ENCODE measurements at places on chromosomes 3 and 15.

DNA sequence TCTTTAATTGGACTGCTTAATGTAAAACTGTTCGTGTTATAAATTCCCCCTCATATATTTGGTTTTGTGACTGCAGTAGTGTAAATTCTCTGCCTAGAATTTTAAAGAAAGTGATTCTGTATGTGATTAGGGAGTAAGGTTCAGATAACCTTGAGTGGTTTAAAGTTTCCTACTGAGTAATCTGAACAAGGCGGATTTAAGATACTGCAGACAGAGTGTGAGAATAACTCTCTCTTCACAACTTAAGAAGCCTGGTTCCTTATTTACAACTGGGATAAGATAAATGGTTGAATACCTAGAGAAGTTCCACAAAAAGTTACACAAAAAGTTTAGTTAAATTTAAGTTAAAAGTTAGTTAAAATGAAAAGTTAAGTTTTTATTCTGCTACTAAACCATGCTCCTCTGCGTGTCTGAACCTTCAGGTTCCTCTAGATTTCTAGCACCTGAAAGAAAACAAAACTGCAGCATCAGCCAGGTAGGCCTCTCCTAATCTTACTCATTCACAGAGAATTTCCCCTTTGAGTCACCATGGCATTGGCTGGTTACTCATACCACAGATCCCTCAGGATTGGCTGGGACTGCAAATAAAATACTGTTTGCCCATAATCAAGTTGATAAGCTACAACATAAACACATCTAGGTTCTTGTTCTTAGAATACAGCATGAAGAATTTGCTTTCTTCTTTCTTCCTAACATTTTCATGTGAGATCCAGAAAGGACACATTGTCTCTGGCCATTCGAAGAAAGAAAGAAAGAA lies at the start of gene ARL14:
Gene ARL14, plus strand, starts transcription at position 614 of the 757 bp plus-strand sequence. CDS start 187 bp downstream, outside the sequence.
- peak within 1 kb of the TSS; percentile 91 for H3K27ac ChIP-seq
- no peaks in the 10 kb centered on the region for H3K27me3 ChIP-seq
- peak; percentile 98 for DNase-seq

GRCh38 chr3:50574444-50574831 lies 5.1 kb downstream of the HEMK1 start:
- no peak overlapping the region for H3K27ac ChIP-seq
- H3K27me3 ChIP-seq, result no peaks in the 10 kb centered on the region
- H3K4me3 ChIP-seq, result no peak overlapping the region
- no peak for DNase-seq
- peaks cover 3% of the 10 kb centered on the region for H3K36me3 ChIP-seq
- H3K4me1 ChIP-seq, result peaks cover 8% of the 10 kb centered on the region

DNA sequence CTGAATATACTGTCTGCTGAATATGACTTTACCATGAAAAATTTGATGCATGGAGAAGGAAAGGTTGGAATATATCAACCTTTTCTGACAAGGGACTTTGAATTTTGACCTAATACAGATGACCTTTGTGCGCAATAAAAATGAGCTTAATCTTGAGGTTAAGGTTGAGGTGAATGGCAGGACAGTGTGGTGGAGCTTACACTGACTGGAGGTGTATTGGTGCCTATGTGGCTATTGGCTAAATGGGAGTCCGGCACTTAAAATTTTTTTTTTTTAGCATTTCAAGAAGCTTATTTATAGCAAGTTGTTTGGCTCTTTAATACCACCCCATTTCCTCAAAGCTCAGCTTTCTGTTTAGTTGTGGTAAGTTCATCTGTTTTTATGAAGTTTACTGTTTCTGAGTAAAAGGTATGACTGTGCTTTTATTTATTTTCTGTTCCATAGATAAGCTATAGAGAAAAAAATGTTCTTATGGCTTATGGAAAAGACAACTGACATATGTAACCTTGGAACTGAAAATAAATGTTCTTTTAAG lies 15.2 kb downstream of the CDIN1 start:
- H3K4me3 ChIP-seq, result no peak overlapping the region
- H3K27me3 ChIP-seq, result no peaks in the 10 kb centered on the region
- 0 out of 2 replicates have a peak overlapping the region, but pooled peaks have one; percentile 1 for H3K27ac ChIP-seq

DNA sequence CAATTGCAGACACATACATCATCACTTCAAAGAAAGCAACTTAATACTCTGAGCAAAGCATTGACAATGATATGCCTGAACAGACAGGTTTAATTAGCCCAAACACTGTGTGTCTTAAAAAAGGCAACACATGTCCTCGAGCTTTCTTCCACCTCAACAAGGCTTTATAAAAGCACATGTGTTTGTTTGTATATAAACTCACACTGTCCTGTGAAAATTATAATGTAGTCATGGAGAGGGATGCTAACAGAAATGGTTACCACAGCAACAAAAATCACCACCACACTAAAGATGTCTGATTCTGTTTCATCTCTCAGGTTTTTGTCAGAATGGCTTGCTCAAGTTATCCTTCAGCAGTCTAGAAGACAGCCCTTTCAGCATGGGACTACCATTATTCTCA lies 314.7 kb downstream of the MAGI1 start:
- H3K4me1 ChIP-seq, result no peaks in the 10 kb centered on the region
- no peak overlapping the region for H3K27ac ChIP-seq
- H3K36me3 ChIP-seq, result no peaks in the 10 kb centered on the region
- DNase-seq, result no peak

DNA sequence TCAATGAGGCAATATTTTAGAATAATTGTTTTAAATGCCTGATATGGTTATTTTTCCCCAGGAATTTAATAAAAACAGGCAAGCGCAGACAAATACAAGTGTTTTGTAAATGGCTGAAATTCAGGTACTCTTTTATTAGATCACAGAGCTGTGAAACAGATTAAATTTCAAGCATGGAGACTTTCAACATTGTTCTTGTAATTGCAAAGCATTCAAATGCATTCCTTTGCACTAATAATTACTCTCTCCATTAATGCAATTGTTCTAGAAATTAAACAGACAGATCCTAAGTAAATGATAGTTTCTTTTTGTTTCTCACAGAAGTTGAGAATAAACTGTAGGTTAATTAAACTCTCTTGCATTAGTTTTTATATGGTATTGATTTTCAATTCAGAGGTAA lies 42.4 kb upstream of the TGFBR2 start:
- no peak overlapping the region for H3K4me3 ChIP-seq
- no peaks in the 10 kb centered on the region for H3K27me3 ChIP-seq
- H3K36me3 ChIP-seq, result no peaks in the 10 kb centered on the region
- H3K4me1 ChIP-seq, result no peaks in the 10 kb centered on the region

GRCh38 chr15:78092261-78093041 lies at the start of gene SH2D7:
TSS of gene SH2D7 (plus strand) at chr15:78092561. CDS start at chr15:78092585, 24 bp downstream.
- no peaks in the 10 kb centered on the region for H3K36me3 ChIP-seq
- H3K4me3 ChIP-seq, result no peak within 1 kb of the TSS
- H3K4me1 ChIP-seq, result no peaks in the 10 kb centered on the region
- DNase-seq, result no peak
- H3K27me3 ChIP-seq, result no peaks in the 10 kb centered on the region

GRCh38 chr3:50675179-50676030 lies 678 bp downstream of the DOCK3 start:
- H3K4me1 ChIP-seq, result peaks cover 14% of the 10 kb centered on the region
- H3K36me3 ChIP-seq, result no peaks in the 10 kb centered on the region
- no peak overlapping the region for H3K27ac ChIP-seq
- no peak for DNase-seq
